ENCODE measurements at places on chromosomes 4 and X. TPM values are rescaled to one million over a fixed set of nuclear protein-coding genes. Genes with fewer than 3 reads are reported as not detected.

The ERCC6L gene
- 1.2 TPM for total RNA-seq

The GPC3 gene
- total RNA-seq: not detected

The FAM13A gene
- 4.0 TPM for total RNA-seq

GRCh38 chr4:36177946-36178345 is 66.4 kb downstream of the ARAP2 start:
- DNase-seq: no peak

DNA sequence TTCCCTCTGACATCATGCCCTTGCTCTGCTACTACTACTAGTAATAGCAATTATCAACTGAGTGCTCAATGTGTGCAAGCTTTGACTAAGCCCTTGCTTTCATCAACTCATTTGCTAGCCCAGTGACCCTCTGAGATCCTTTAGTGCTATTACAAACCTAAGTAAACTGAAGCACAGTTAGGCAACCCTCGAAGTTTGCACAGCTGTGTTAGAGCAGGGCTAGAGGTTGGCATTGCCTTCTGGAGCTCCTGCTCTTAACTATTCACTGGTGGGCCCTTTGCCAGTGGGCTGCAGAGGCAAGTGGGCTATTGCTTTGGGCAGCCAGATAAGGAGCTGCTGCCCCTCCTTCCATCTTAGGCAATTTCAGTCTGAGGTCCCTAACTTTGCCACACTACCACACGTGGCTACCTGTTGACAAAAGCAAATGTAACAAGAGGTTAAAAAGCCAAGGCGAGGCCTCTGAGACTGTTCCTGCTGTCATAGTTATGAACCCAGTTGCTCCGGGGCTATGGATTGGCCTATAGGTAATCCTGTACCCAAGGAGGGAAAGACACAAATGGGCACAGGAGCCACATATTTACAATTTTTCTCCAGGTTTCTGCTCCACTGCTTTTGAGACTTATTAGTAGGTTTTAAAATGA is 41.5 kb upstream of the ANKRD50 start:
- no peak for DNase-seq

DNA sequence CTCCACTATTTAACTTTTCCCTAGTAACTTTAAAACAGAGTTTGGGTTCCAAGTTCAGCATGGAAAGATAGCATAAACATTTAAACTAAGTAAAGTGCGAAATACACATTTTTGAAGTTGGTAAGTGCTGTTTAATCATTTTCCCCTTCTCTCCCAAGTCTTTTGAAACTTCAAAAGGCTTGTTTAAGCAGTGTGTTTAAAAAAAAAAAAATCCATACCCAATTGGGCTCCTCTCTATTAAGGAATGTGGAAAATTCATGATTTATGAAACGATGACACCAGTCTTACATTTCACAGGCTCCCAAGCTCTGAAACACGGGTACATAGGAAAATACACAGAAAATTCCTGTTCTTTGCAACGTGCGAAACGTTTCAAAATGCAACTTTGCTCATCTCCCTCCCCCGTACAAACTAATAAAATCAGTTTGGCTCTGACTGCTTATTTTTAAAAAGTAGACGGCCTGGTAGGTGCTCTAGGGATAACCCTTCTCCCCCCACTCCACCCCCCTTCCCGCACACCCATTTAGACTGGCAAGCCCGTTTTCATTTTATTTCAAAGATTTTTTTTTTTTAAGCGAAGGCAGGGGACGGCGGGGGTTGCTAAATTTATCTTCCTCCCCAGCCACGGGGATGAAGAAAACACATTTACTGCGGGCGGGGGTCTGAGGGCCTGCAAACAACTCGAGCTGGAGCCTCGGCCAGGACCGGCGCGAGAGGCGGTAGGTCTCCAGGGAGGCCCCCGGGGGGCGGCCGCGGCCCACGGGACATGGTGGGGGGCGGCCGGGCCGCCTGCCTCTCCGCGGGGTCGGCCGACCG is 786 bp upstream of the ZFX start:
- no peak for DNase-seq

GRCh38 chr4:99815597-99816011 is 1.0 kb upstream of the DAPP1 start:
- DNase-seq: no peak

Measured in glomerular endothelial cell (primary cell).